GM04503 (cell line): ENCODE measurements at places on chromosomes 4 and X.

- no peak for DNase-seq
Observed at GRCh38 chr4:18242919-18243693, 221.6 kb upstream of the LCORL start.

DNA sequence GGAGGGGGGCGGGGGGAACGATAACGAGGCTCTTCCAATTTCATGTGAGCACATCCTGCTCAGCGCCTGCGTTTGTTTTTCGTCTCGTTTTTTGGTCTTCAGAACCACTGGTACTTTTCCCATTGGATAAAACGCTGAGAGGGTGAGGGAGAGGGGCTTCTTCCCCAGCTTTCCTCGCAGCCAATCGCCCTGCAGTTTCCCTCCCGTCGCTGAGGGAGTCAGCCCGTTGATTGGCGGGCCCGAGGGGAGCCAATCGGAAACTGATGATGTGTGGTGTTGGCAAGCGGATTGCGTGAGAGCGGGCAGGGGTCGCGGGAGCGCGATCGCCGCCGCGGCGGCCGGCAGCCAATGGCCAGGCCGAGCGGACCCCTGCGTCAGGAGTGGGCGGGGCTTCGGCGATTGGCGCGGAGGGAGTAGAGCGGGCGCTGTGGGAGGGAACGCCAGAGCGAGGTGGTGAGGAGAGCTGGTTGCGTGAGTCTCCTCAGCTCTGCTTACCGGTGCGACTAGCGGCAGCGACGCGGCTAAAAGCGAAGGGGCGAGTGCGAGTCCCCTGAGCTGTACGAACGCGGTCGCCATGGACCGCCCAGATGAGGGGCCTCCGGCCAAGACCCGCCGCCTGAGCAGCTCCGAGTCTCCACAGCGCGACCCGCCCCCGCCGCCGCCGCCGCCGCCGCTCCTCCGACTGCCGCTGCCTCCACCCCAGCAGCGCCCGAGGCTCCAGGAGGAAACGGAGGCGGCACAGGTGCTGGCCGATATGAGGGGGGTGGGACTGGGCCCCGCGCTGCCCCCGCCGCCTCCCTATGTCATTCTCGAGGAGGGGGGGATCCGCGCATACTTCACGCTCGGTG lies at the start of gene TSPYL2:
TSS of gene TSPYL2 (plus strand) at position 443 of the 848 bp plus-strand sequence. CDS start at position 575, 132 bp downstream.
- peak; percentile 87 for DNase-seq

GRCh38 chrX:39440799-39441284 lies 639.6 kb downstream of the MID1IP1 start:
- DNase-seq = no peak

DNA sequence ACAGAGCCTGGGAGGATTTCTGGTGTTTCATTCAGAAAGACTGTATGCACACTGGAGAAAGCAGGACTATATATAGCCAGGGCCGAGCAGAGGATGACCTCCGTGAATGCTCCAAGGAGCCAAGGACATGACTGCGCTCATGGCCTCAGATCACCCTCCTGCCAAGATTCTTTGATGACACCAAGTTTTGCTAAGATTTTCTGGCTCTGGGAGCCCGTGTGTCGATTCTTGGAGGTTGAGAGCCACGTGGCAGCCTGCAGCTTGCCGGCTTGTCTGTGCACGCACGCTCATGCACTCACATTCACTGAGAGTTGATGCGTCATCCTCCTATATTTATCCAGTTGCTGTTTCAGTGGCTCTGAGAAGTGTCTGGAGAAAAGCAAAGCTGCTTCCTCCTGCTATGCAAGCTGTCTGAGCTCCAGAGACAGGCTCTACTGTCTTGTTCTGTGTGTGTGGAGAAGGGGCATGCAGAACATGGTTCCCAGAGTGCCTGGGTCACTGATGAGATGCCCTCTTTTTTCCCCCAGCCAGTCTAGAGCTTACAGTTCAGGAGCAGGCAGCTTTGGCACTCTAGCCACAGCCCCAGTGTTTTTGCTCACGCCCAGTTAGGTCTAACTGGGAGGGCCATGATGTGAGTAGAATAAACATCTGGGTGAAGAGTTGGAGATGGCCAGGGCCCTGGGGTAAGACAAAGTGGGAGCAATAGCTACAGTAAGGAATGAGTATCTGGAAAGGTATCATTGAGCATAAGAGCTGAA lies 64.9 kb upstream of the SCOC start:
- DNase-seq = no peak

GRCh38 chrX:68072041-68072440 lies 361.3 kb downstream of the OPHN1 start:
- DNase-seq = no peak

GRCh38 chr4:155094201-155094820 lies 114.1 kb upstream of the NPY2R start:
- no peak for DNase-seq

GRCh38 chrX:108020631-108021030 lies 24.2 kb upstream of the VSIG1 start:
- no peak for DNase-seq

GRCh38 chrX:323721-324628 lies 5.4 kb upstream of the GTPBP6 start:
- peak; percentile 16 for DNase-seq

GRCh38 chr4:38865445-38865844 lies 2.2 kb upstream of the FAM114A1 start:
- DNase-seq = no peak

DNA sequence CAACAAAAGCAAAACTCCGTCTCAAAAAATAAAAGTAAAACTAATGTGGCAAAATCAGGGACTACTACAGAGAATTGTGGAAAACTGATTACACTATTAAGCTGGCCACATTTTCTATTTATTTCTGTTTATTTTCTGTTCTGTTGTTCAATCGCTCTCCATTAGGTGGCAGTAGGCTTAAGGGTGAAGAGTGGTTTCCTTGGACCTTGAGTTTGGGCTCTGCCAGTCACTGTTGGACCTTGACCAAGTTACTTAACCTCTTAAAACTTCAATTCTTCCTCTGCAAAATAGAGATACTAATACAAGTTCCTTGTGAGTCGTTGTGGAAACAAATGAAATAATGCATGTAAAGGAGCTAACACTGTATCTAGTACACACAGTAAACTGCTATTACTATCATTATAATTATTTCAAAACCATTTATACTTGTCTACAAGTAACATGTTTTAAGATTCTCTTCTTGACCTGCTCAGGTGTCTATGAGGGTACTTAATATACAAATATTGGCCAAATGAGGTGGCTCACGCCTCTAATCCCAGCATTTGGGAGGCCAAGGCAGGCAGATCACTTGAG lies 15.2 kb downstream of the HSD17B11 start:
- peak; percentile 49 for DNase-seq

DNA sequence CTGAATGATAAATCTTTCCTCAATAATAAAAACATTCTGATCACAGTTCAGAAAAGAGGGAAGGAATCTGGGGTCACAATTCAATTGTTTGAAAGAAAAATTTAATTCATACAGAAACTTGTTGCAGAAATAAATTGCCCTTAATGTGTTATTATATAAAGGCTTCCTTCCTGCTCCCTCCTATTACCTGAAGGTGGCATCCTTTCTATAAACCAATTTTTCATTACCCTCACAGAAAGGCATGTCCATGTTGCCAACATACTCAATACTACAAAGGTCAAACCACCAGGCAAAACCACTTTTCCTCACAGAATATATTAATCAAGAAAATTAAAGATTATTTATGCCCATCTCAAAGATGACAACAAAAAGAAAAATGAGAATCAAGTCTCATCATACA lies 194.3 kb upstream of the CT83 start:
- DNase-seq = no peak

DNA sequence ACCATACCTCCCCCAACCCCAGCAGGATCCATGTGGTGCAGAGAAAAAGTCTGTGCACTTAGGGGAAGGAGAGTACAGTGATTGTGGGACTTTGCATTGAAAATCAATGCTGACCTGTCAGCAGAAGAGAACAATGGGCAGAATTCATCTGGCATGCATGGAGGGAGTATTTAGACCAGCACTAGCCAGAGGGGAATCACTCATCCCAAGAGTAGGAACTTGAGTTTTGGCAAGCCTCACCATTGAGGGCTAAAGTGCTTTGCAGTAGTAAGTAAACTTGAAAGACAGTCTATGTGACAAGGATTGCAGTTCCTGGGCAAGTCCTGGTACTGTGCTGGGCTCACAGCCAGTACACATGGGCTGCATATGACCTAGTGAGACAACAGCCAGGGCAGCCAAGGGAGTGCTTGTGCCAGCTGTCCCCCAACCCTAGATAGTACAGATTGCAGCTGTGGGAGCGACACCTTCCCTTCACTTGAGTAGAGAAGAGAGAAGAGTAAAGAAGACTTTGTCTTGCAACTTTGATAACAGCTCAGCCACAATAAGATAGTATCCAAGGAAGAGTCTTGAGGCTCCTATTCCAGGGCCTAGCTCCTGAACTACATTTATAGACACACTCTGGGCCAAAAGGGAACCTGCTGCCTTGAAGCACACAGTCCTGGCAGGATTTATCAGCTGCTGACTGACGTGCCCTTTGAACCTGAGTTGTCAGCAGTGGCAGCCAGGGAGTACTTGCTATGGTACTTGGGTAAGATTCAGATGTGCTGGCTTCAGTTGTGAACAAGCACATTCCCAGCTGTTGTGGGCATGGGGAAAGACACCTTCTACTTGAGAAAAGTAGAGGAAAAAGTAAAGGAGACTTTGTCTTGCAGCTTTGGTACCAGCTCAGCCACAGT lies 48.7 kb downstream of the HDX start:
- DNase-seq = no peak

- DNase-seq = no peak
Observed at GRCh38 chr4:81666491-81666890, 194.8 kb upstream of the RASGEF1B start.

GRCh38 chr4:4881432-4881831 lies 22.0 kb downstream of the MSX1 start:
- no peak for DNase-seq

GRCh38 chr4:78612398-78613178 lies 61.0 kb downstream of the ANXA3 start:
- no peak for DNase-seq

DNA sequence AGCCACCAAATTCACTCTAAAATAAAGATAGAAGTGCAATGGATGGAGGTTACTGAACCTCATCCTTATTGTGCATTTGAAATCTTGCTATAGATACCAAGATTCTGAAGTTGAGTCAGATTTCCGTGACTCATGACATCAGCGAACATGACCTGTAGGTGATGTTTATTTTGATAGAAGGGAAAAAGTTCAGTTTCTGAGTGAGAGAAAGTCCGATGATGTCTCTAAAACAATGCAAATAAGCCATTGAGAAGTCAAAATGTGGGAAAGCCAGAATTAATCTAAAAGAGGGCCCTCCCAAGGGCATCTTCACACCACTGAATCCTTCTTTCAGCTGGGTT lies 20.0 kb downstream of the PHOX2B start:
- DNase-seq = no peak

DNA sequence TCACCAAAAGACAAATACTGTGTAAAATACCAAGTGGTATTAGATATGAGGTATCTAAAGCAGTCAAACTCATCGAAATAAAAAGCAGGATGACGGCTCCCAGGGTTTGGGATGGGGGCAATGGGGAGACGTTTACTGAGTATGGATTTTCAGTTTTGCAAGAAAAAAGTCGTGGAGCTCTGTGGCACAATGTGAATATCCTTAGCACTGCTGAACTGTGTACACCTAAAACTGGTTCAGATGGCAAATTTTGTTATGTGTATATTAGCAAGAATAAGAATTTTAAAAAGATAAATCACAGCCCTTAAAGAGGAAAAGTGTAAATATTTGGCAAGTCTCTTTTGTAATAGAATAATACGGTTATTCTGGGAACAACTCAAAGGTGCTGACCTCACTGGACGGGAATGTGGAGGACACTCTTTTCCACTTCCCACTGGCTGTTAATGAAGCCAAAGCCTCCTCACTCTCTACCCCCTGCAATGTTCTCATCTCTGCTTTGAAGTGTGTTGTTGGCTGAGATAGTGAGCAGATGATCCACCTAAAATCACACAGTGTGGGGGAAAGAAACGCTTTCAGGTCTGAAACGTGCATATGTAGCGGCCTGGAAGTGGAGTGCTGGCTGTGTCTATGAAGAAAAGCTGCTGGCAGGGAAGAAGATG lies 49.2 kb downstream of the SEL1L3 start:
- peak; percentile 58 for DNase-seq

- DNase-seq = no peak
Observed at GRCh38 chrX:143632625-143633410, 3.1 kb downstream of the SLITRK4 start.

DNA sequence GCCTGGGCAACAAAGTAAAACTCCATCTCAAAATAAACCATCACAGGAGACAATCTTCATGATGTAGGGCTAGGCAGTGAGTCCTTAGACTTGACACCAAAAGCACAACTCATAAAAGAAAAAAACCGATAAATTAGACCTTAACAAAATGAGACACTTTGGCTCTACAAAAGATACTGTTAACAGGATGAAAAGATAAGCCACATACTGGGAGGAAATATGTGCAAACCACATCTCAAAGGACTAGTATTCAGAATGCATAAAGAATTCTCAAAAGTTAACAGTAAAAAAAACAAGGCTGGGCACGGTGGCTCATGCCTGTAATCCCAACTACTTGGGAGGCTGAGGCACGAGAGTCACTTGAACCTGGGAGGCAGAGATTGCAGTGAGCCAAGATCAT lies 13.2 kb downstream of the EFHC2 start:
- no peak for DNase-seq

DNA sequence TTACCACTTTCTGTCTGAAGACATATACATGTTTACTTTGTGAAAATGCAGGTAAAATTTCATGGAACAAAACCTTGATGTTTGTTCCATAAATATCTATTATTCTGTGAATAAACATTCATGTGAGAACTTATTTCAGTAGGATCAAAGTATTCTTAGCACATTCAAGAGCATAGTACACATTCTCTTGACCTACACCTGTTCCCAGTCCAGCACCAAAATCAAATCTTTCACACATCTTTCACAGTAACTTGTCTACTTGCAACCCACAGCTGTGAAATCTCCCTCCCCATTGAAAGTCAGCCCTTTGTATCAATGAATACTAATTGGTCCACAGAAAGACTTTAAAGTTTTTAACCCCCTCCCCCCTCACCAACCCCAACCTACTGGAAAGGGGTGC lies 283.2 kb downstream of the GPC3 start:
- no peak for DNase-seq

- DNase-seq = no peak
Observed at GRCh38 chr4:101218346-101218745, 129.0 kb downstream of the PPP3CA start.

DNA sequence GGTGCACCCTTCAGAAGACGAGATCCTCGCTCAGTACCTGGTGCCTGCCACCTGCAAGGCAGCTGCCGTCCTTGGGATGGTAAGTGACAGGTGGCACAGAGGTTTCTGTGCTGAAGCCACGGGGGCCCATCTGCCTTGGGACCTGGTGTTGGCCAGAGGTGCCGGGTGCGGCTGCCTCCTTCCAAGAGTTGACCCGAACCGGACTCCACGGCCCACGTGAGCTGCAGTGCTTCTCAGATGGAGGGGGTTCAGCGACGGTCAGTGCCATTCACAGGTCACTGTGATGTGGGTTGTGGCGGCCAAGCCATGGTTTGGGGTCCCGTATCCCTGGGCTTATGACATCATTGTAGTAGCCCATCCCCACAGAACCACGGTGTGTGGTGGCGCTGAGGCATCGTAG lies 19.0 kb upstream of the MSANTD1 start:
- no peak for DNase-seq

DNA sequence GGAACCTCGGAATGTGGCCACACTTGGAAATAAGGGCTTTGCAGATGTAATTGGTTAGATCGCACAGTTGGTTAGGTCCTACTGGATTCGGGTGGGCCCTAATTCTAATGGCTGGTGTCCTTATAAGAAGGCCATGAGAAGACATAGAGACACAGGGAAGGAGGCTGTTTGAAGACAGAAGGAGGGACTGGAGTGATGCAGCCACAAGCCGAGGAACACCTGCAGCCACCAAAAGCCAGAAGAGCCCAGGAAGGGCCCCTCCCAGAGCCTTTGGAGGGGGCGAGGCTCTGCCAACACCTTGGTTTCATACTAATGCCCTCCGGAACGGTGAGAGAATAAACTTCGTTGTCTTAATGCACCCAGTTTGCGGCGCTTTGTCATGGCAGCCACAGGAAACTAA lies 47.0 kb downstream of the EVC start:
- DNase-seq = no peak
